Caudate nucleus (tissue), 63 donors: ENCODE measurements at places on chromosomes 2 and 18.

- DNase-seq = no peak
Measured at GRCh38 chr2:48356701-48357325, 173.1 kb upstream of the STON1 start.

- no peak for DNase-seq
Measured at GRCh38 chr18:27674411-27674810, 489.3 kb upstream of the CHST9 start.

- no peak for DNase-seq
Measured at GRCh38 chr18:12336887-12337286, 28.8 kb downstream of the TUBB6 start.

DNA sequence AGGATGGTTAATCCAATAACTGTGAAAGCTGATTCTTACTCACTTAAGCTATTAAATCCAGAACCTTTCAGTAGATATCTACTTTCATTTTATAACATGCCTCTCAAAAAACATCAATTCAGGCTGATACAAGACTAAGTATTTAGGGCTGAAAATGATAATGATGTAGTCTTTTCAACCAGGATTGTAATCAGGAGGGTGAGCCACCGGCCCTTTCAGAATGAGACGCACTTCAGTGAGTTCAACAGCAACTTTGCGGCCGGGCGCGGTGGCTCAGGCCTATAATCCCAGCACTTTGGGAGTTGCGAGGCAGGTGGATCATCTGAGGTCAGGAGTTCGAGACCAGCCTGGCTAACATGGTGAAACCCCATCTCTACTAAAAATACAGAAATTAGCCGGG is 30.4 kb downstream of the RBMS1 start:
- DNase-seq = no peak

- no peak for DNase-seq
Measured at GRCh38 chr2:164257742-164258141, 363.5 kb downstream of the GRB14 start.

GRCh38 chr2:192379736-192380135 is 185.0 kb upstream of the TMEFF2 start:
- DNase-seq = no peak
